ENCODE measurements at places on chromosomes 1 and 21. TPM values are rescaled to one million over a fixed set of nuclear protein-coding genes. Genes with fewer than 3 reads are reported as not detected.

The WLS gene
- 276 TPM for total RNA-seq

The LCK gene
- total RNA-seq, result not detected

The CTSS gene
- total RNA-seq, result 25.8 TPM

The USP24 gene
- total RNA-seq, result 40.1 TPM

The C1QC gene
- total RNA-seq, result 0.13 TPM

All from aortic smooth muscle cell (primary cell).